ENCODE measurements at places on chromosomes 2 and 18. TPM values are rescaled to one million over a fixed set of nuclear protein-coding genes. Genes with fewer than 3 reads are reported as not detected.

DNA sequence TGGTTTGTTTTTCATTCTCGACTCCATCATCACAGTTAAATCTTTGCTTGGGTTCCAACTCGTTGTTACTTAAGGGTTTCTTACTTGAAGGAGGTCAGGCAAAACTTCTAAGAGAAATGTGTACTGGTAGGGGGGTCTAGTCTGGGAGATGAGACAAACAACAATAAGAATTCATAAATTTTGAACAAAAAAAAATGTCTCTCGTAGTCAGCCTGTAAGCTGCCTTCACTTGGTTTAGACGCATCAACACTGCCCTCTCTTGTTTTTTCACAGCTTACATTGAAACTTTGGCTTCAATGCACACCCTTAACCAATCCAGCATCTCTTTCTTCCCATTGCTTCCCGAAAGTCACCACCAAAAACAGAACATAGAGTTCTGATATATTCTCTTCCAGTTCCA, 576.4 kb upstream of the PIK3C3 start:
- no peak for DNase-seq

DNA sequence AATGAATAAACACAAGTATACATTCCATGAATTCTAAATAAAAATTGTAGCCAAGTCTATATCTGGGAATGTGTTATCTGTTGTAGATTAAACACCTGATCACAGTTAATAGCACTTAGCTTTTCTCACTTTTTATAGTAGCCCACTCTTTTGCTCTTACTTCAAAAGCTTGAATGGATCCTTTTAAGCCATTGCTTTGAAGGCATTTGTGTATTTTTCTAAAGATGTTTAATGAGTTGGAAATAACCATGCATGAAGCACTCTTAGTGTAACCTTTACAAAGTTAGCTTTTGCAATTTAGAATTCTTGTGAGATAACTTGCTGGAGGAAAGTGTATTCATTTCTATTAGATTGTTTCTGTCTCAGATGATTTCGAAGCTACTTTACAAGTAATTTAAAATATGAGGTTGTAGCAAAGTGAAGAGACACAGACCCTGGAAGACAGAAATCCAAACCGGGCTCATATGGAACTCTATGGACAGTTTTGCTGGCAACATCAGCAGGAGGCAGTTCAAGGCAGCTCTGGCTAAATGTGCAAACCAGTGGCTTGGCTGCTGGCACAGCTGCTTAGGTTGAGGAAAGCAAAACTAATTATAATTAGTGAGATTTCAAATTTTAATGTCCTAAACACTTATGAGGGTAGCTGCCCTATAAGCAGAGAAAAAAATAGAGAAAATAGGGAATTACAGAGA, 469.8 kb upstream of the ZEB2 start:
- DNase-seq: no peak

The SRD5A2 gene
- polyA plus RNA-seq: not detected

The ACTG2 gene
- 4.4 TPM for polyA plus RNA-seq

Data from heart left ventricle (tissue), 16 donors.